CD4-positive, alpha-beta T cell treated with Interleukin-15 for 1 hour (primary cell): ENCODE measurements at places on chromosomes 16 and 17.
A peak's percentile ranks its signal among the peaks of the same experiment; 100 is the strongest.

DNA sequence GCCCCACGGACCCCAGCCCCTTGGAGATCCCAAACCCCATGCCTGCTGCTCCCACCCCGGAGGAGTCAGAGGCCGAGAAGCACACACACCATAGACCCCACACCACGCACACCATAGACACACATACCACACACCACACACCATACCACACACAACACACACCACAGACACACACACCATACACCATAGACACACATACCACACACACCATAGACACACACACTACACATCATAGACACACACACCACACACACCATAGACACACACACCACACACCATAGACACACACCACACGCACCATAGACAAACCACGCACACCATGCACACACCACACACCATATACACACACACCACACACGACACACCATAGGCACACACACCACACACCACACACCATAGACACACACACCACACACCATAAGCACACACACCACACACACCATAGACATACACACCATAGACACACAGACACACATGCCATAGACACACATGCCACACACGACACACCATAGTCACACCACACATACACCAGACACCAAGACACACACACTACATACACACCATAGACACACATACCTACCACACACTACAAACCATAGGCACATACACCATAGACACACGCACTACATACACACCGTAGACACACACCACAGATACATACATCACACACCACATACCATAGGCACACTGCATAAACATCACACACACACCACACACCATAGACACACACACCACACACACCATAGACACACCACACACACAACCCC lies 11.3 kb downstream of the TBC1D16 start:
- no peak for DNase-seq

DNA sequence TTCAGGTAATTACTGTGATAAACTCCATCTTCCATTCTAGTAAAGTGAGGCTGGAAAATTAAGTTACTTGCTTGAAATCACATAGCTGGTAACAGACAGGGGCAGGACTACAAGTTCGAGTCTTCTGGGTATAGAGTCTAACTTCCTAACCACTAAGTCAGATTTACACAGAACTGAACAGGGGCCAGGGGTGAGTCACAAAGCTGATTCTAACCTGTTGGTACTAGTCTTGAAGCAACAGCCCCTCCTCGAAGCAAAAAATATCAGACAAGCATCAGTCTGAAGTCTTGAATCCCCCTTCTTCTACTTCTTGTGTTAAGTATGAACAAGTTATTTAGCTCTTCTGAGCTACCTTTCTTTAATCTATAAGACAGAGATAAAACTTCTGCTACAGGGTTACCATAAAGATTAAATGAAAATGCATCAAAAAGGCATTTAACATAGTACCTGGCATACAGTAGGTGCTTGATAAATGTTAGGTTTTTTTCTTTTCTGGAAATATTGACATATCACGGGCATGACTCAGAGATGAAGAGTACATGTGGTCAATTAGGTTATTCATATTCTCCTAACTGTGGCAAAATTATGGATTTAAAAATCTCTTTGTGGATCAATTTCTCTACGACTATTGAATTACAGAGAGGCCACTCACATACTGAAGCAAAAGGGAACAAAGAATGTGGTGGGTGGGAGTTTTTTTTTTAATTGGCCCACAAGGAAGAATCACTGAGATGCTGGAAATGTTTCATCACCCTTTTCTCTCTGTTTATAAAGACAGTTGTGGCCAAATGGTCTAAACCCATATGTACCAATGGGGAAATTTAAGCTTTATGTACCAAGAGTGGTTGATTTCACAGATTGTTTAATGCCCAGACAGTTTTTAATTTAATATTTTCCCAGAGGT lies 266.9 kb upstream of the DYNLRB2 start:
- DNase-seq, result no peak

DNA sequence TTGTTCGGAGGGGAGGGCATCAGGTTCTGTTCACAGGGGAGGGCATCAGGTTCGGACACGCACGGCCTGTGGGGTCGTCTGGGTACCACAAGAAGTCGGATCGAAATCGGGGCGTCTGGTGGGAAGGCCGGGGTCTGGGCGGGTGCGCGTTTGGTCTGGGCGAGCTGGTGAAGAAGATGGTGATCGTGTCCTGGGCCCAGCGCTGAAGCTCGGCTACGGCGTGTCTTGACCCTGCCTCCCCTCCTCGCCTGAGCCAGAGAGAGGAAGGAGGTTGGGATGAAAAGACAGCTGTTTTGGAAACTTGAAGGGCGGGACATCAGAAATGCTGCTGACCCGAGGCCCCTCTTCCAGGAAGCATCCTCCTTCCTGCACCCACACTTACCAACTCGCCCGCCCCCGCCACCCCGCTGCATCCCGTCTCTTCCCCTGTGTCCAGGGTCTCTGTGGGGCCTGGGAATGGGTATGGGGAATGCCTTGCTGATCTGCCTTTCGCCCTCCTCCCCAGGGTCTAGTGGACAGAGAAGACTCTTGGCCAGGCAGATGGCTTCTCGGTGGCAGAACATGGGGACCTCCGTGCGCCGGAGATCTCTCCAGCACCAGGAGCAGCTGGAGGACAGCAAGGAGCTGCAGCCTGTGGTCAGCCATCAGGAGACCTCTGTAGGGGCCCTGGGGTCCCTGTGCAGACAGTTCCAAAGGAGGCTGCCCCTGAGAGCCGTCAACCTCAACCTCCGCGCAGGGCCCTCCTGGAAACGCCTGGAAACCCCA lies 498 bp downstream of the PIMREG start:
- DNase-seq, result no peak

GRCh38 chr17:49939318-49939717 lies 29.7 kb upstream of the DLX4 start:
- peak; percentile 23 for DNase-seq

- no peak for DNase-seq
Observed at GRCh38 chr16:20612551-20613480, 36.6 kb upstream of the ACSM2B start.

DNA sequence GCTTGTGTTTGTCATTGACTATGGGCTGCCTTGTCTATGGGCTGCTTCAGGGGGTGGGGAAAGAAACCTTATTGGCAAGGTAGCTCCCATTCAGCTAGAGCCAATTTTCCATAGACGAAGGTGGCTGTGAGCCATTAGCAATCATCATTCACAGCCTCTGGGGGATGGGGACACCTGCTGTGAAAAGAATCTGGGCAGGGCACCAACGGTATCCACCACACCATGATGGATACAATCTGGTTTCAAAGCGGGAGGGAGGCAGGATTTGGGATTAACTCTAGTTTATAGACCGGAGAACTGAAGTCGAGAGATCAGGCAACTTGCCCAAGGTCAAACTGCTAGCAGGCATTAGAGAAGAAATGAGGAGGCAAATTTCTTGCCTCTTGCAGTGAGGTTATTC lies 182.3 kb downstream of the SHISA9 start:
- no peak for DNase-seq

GRCh38 chr17:35715416-35715815 lies 16.0 kb upstream of the RASL10B start:
- no peak for DNase-seq

DNA sequence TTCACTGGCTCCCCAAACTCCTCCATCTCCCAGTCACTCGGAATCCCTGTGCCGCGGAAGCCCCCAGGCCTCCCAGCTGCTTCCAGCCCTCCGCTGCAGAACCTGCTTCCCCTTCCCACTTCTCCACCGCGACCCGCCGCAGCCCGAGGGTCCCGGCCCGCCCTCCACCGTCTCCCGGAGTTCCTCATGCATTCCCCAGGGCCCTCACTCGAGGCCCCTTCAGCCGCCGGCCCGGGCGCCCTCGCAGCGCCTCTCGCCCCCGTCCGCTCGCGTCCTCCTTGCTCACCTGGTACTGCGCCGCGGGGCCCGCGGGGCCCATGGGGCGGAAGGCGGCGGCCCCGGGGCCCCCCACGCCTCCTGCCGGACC lies 329 bp downstream of the SMARCD2 start:
- no peak for DNase-seq

DNA sequence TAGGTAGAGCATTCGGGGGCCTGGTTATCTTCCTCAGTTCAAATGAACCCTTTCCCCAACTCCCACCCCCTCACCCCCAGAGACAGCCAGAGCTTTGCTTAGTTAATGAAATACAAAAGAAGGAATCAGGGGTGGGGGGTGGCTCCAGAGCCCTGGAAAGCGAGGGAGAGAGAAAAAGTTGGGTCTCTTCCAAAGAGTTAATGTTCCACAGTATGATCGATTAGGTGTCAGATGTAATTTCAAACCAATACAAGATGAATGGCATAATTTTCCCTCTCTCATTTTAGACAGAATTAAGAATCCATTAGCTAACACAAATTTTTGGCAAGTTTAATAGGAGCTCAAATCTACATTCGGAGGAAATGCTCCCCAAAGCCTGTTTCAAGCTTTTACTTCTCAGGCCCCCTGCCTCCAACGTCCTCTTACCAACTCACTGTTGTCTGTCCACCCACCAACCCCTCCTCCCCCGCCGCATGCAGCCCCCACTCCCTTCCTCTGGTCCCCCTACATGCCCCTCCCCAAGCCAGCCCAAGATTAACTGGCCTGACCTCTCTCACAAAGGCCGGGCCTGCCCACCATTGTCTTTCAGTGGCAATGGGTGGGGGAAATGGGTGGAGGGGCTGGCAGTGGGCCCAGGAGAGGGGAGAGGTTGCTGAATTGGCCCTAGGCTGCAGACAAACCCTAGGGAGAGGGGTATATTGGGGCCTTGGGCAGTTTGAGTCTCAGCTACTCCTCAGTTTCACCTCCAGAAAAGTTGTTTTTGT lies 28.2 kb downstream of the NEUROD2 start:
- DNase-seq, result no peak

DNA sequence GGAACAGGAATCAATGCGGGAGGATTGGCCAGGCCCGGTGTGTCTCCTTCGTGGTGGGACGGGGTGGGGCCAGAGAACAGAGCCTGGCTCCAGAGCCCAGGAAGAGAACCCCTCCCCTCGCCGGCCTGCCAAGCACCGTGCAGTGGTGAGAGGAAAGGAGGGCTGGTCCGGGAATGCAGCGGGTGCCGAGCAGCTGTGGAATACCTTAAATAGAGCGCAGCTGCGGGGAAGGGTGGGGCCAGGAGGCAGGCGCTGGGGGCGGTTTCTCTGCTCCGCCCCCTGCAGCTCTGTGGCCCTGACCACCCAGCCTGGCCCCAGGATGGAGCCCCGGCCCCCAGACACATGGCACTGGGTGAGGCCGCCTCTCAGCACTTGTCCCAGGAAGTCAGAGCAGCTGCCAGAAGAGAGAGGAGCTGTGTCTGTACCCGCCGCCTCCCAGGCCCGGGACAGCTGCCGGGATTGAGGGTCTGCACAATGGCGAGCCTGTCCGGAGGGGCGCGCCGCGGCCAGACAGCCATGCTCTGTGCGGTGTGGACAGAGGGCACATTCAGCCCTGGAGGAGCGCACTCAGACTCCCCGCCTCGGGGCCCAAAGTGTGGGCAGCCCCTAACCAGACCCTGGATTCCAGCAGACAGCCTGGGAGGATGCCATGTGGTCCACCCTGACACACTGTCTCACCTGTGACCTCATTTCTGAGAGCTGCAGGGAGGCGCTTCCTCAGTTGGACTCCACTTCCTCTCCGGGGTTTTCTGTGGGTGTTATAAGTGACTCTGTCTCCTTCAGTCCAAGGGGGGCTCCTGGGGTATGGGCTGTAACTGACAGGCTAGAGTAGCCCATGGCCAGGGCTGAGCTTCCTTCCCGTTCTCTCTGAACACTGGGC lies 268.8 kb downstream of the SEC14L1 start:
- DNase-seq, result peak; percentile 52

DNA sequence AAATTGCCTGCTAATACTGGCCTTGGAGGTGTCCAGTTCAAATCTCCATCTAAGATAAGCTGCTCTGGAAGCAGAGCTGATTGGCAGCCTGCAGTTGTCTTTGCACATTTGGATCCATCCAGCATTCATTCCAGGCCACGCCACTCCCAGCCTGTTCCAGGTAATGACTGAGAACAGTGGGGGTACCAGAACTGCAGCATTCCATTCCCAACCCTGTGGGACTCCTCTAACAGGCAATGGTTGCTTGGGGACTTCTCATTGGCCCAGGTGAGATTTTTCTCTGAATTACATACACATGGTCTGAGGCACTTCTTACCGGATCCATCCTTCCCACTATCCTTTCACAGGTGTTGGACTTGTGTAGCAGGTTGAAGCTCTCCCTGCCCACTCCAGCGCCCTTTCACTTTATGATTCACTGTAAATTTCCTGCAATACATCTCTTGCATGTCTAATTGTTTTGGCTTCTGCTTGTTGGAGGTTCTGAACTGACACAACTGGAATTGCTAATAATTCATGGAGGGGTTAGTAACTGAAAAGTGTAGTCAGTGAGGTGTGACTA lies 206.1 kb upstream of the ZFHX3 start:
- DNase-seq, result no peak
